ENCODE measurements at places on chromosomes 13 and 19.

GRCh38 chr19:4378886-4379285 is 21.5 kb downstream of the SH3GL1 start:
- DNase-seq: no peak

DNA sequence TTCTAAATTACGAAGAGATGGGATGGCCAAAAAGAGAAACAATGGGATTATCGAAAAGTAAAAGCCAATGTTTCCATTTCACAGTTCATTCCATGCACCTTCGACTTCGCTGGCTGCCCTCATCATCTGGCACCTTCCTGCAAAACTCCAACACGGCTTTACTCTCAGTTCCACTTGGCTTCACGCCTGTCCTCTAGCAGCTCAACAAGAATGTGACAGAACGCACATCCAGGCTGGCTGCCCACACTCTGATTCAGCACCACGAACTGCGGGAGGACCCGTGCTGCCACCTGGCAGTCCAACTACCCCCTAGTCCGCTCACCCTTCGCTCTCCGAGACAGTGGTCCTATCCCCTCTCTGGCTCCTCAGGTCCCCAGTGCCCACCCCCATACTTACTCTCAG is 11.7 kb downstream of the ATP7B start:
- DNase-seq: no peak

- DNase-seq: no peak
These were observed 15.7 kb downstream of the TMEM150B start for GRCh38 chr19:55309448-55309847.

- no peak for DNase-seq
These were observed 58.3 kb downstream of the IRS2 start for GRCh38 chr13:109728061-109728460.

DNA sequence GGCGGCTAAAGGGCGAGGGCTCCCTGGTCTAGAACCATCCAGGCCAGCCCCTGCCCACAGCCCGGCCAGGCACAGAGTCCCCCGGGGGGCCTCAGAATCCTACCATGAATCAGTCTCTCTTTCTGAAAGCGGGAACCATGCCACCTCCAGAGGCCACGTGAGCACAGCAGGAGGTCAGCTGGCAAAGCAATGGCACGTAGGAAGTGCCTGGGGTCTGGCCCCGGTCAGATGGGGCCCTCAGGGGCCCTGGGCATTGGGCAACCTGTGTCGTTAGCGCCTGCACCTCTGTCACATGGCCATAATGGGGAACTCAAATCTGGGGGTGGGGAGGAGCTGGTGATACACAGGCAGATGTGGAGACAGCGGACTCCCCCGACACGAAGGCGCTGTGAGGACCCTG is 8.8 kb downstream of the MFSD12 start:
- DNase-seq: no peak

- DNase-seq: no peak
These were observed 118.4 kb upstream of the OBI1 start for GRCh38 chr13:78777396-78777795.

Measured in activated CD4-positive, alpha-beta T cell treated with anti-CD3 and anti-CD28 coated beads, Interleukin-2, amount 50 U/mL, for 16 hours (primary cell).